Stimulated activated CD4-positive, alpha-beta T cell treated with anti-CD3 and anti-CD28 coated beads, Interleukin-15, amount 100 ng/mL, for 1 hour (primary cell): ENCODE measurements at places on chromosomes 7 and 10.

DNA sequence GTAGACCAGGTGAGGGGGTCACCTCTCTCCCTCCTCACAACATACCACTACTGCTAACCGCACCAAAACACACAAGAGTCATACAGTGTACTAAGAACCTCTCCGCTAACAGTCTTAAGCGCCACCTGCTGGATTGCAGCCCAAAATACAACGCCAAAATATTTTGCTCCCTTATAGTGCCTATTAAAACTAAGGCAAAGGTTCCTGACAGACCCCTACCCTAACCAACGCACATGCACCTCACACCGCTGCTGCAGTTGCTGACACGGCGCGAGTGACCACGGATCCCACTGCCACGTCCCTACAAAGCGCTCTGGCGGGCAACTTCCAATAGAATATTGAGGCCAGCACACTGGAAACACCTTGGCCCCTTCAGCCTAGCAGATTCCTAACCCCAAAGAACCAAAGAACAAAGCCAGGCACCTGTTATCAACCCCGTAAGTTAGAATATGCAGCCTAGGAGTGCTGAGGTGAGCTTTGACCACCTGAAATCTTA is 563.6 kb upstream of the SEMA3D start:
- DNase-seq, result no peak

GRCh38 chr10:124906551-124907001 is 35.3 kb upstream of the ZRANB1 start:
- DNase-seq, result no peak

GRCh38 chr7:129610709-129611245 is 743 bp upstream of the NRF1 start:
- DNase-seq, result no peak

DNA sequence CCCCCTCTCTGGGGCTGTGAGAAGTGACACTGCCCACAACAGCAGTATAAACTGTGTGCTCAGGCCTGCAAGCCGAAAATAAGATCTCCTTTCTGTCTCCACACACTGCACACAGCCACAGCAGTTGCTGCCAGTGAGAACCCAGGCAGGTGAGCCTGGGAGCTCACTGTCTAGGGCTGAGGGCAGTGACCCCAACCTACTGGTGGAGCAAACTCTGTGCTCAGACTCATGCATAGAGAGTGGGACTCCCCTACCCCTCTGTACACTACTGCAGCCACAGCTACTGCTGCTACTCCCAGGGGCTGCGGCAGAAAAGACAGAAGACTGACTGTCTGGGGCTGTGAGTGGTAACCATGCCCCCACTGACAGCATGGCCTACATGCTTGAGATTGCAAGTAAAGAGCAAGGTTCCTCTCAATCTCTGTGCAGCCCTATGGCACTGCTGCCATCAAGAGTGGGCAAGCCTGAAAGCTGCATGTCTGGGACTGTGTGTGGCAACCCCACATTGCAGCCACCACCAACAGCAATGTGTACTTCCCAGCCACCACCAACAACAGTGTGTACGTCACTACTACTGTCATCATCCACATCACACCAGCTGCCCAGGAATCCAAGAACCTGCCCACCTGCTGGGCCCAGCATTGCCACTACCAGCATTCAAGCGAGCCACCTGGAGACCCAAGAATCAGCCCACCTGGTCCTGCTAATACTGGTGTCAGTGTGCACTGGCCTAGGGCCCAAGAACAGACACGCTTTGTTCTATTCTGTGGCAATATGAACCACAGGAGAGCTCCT is 226.1 kb downstream of the XPNPEP1 start:
- no peak for DNase-seq

- no peak for DNase-seq
These were observed 38.5 kb downstream of the MGMT start for GRCh38 chr10:129505500-129506075.

GRCh38 chr10:31313396-31313795 is 5.6 kb upstream of the ZEB1 start:
- no peak for DNase-seq
